ENCODE measurements at places on chromosomes 4 and X.

- DNase-seq = no peak
These were observed 98.5 kb upstream of the KLF3 start for GRCh38 chr4:38565271-38566199.

DNA sequence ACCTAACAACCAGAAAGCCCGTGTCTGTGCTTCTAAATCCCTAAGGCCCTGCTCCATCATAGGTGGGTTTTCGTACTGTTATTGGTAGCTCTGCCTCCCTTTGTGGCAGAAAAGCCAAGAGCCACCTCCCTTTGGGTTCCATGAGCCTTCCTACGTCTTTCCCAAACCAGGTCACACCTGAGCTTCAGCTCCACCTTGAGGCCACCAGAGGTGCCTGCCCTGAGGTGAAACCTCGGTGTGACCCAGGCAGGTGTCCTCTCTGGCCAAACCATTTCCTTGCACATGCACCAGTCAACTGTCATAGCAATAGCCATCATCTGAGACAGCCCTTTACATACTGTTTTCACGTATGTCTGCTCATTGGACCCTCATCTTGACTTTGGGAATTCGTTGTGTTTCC lies 188.0 kb upstream of the RBPJ start:
- no peak for DNase-seq

GRCh38 chr4:8639021-8639420 lies 46.5 kb downstream of the CPZ start:
- no peak for DNase-seq

DNA sequence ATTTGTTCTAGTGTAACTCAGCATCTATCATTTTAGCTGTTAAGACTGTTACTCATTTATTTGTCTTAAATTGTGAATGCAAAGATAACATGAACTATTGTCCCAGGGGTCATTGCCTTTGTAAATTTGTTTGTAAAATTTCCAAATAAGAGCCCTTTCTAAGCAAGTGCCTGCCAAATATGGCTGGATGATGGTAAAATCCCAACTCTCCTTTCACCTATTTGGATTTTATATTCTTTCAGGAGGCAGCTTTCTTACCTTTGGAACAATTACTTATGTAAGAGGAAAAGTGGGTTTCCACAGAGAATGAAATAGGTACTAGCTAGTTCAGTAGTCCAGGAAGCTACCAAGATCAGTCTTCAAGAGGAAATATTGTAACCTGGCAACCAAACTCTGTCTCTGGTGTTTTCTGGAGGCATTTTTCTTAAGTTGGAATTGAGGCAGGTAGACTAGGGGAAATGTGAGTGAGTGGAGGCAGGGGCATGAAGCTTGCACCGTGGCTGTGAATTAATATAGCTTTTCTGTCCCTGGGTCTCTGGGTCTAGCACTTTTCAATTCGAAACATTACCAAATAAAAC lies 363.0 kb upstream of the ZCCHC13 start:
- no peak for DNase-seq

- no peak for DNase-seq
These were observed 772 bp upstream of the FBXW7 start for GRCh38 chr4:152536545-152537182.

DNA sequence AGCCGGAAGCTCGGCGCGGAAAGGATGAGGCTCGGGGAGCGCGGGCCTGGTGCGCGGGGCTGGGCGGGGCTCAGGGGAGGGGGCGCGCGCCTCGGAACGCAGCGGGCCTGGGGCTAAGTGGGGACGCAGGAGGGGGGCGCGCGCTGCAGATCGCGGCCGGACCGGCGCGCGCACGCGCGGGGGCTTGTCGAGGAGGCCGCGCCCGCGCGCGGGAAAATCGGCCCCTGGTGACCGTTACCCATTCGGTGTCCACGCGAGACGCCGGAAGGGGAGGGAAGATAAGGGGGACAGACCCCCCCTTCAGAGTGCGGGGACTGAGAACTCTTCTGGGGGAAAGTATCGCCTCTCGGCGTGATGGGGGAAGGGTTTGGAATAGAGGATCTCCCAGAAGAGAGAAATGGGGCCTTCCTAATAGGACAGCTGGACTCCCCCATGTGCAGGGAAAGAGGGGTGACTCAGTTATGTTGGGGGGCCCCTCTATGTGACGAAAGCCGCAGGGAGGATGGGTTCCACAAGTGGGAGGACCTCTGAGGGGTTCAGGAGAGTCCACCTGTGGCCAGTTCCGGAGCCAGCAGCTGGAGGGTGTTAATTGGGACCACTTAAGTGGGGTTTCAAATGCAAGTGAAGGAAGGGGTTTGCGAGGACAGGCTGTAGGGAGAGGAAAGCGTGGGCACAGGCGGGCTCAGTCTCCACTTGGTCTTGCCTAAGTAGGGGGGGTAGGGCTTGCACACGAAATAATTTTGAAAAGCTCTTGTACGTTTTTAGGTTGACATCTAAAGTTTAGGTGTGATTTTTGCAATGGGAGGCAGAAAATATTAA lies 584 bp downstream of the SUV39H1 start:
- DNase-seq = peak; percentile 49

- no peak for DNase-seq
These were observed 44.6 kb downstream of the FGFBP1 start for GRCh38 chr4:15893962-15894361.

GRCh38 chrX:28835991-28836390 lies 248.7 kb downstream of the IL1RAPL1 start:
- no peak for DNase-seq

DNA sequence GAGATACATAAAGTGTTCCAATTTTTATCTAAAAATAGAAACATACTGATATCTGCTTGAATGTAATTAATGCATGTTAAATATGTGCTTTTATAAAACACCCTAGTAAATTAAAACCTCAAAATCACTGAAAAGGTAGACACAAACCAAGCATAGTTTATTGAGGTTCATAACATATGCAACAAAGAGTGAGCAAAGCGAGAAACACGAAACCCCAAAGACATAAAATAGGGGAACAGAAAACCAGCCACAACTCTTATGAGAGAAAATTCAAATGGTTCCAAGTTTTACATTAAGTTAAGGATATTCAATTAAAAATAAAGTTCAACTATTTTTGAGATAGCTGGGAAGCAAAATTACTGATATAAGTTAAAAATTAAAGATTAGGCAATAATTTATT lies 336.4 kb upstream of the AGA start:
- no peak for DNase-seq

DNA sequence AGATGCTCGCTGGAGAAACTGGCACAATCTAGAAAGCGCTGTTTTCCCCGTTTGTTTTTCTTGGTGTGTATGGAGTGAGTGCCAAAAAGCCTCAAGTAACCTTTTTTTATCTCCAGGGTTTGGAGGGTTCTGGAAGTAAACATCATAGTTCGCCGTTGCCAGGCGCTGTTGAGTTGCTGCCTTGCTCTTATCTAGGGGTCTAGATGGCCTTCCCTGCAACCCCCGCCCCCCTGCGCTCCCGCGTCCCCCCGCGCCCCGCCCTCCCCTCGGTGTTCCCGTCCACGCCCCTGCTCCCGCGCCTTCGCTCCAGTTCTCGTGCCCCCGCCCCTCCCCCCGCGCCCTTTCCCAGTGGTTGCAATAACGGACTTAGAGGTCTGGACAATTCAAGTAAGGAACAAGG lies 555 bp upstream of the GCNA start:
- DNase-seq = no peak

DNA sequence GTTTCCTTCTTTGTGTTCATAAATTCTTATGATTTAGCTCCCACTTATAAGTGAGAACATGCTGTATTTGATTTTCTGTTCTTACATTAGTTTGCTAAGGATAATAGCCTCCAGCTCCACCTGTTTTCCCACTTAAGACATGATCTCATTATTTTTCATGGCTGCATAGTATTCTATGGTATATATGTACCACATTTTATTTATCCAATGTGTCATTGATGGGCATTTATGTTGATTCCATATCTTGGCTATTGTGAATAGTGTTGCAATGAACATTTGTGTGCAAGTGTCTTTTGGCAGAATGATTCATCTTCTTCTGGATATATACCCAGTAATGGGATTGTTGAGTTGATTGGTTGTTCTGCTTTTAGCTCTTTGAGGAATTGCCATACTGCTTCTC lies 1234.8 kb downstream of the ADGRL3 start:
- DNase-seq = no peak

DNA sequence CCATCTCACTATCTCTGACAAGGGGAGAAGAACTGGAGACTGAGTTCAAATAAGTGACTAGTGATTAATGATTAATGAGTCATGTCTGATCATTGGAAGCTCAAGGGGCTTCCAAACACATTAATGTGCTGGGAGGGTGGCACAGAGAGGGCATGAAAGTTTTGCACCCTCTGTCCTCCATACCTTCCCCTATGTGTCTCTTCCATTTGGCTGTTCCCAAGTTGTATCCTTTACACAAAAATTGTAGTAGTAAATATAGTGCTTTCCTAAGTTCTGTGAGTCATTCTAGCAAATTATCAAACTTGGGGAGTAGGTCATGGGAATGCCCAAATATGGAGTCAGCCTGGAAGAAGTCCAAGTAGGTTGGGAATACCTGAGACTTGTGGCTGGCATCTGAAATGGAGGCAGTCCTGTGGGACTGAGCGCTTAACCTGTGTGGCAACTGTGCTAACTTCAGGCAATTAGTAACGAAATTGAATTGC lies 4.1 kb upstream of the FAM200B start:
- DNase-seq = no peak

Data from GM12892 (cell line).